ENCODE measurements at places on chromosomes 16 and 17.
A peak's percentile ranks its signal among the peaks of the same experiment; 100 is the strongest.

GRCh38 chr17:79851461-79851817 lies 12.2 kb upstream of the CBX4 start:
- peak; percentile 34 for DNase-seq

DNA sequence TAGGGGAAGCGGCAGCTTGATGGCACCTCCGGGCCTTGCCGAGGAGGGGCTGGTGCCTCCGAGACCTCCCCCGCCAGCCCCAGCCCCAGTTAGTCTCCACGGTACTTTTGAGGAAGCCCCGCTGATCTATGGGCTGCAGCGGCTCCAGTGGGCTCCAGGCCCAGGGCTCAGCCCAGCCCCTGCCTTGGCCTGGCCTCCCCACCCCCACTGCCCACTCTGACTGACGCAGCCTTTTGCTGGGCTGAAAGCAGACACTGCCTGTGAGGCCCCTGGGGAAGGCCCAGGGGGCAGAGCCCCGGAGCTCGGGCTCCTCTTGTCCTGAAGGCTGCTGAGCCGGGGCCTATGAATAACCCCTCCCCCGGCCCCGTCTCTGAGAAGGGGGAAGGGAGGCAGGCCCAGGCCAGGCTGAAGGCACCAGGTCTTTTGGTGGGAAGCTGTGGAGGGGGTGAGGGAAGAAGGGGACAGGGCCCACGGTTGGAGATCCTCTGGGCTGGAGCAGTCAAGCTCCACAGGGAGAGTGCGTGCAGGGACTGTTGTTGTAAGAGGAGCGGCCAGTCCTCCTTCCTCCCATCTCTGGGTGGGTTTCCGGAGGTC lies 7.5 kb upstream of the SMTNL2 start:
- no peak for DNase-seq

DNA sequence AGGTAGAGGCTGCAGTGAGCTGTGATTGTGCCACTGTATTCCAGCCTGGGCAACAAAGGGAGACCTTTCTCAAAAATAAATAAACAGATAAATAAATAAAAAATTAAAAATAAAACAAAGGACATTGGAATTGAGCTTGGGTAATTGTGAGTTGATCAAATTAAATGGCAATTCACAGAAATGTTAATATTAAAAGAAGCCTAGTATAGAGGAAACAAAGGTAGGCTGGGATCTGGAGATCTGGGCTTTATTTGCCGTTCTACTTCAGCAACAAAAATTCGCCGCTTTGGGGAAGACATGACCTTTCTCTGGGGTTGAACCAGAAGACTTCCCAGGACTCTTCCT lies 332 bp upstream of the VPS25 start:
- DNase-seq, result no peak

GRCh38 chr16:62549875-62550274 lies 513.6 kb upstream of the CDH8 start:
- DNase-seq, result no peak

GRCh38 chr16:66020046-66020445 lies 346.4 kb upstream of the CDH5 start:
- no peak for DNase-seq

- no peak for DNase-seq
Observed at GRCh38 chr16:67163164-67163998, 1.2 kb upstream of the HSF4 start.

DNA sequence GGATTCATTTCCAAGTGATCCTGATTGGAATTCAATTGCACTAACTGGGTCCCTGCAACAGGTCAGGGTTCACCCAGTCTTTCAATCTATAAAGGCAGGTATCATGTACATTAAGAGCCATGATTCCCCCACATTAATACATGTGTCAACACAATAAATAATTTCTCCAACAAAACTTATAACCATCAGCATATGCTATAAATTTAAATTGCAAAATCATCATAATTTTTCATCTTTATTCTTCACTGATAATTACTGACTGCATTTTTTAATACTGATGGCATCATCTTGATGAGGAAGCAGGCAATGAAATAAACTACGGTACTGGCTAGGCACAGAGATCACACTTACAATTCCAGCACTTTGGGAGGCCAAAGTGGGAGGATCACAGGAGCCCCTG lies 59.4 kb downstream of the ZFHX3 start:
- DNase-seq, result no peak

GRCh38 chr16:16934660-16935059 lies 536.1 kb downstream of the XYLT1 start:
- no peak for DNase-seq

DNA sequence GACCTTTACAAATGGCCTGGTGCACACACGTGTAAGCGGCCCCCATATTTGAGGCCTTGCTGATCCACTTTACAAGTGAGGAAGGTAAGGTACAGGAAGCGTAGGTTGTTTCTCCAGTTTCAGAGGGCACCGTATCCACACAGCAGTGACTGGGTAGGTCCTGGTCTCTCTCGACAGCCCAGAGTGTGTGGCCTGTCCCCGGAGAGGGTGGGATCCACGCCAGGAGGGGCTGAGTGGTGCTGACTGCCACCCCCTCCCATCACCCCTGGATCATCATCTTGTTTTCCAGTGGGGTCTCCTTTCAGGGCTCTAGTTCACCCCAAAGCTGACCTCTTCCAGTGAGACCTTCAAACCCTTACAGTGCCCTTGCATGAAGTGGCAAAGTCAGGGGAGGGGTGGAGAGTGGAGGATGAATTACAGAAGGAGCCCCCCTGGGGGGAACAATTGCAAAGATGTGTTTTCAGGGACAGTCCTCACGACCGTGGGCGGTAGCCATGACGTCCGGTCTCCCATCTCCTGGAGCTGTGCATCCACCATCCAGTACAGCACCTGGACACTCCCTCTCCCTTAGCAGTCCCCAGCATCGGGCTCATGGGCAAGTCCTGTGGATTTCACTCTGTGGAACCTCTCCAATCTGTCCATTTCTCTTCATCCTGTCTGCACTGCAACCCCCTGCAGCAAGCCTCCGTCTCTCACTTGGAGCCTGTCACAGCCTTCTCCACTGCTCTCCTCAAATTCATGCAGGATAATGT lies 4.5 kb upstream of the BANP start:
- no peak for DNase-seq

DNA sequence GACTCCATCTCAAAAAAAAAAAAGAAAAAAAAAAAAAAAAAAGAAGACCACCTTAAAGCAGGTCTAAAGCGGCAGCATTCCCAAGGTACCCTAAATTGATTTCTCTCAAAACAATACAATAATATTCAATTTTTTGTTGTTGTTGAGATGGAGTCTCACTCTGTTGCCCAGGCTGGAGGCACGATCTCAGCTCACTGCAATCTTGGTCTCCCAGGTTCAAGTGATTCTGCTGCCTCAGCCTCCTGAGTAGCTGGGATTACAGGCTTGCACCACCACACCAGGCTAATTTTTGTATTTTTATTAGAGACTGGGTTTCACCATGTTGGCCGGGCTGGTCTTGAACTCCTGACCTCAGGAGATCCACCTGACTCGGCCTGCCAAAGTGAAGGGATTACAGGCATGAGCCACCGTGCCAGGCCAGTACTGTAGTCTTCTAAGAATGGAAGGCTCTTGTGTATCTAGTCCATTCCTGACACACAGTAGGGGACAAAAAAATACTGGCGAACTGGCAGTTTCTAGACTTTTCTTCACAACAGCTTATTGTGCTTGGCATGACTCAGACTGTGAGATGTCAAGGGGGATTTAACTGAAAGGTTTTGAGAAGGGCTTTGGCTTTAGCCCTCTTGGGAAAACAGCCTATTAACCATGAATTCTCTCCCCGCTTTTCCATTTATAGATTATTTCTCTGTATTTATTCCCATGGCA lies 17.3 kb downstream of the CDR2 start:
- DNase-seq, result no peak

GRCh38 chr17:83037874-83038165 lies 41.6 kb upstream of the METRNL start:
- no peak for DNase-seq

DNA sequence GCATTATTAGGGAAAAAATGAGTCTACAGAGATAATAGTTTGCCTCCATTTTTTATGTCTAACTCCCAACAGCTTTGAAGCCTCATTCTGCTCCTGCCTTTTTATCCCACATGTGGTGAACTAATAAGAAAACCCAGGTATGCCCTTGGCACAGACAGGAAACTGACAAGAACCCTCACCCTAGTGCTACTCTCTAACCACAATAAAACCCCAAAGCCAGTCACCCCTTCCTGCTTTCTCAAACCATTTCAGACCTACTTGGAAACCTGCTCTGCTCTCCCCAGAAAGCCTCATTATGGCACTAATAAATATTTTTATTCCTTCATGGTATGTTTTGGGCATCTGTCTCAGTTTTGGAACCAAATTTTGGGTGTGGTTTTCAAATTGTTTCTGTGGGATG lies 3.9 kb upstream of the MARVELD3 start:
- DNase-seq, result no peak

GRCh38 chr16:83802135-83802534 lies 5.6 kb upstream of the HSBP1 start:
- no peak for DNase-seq

DNA sequence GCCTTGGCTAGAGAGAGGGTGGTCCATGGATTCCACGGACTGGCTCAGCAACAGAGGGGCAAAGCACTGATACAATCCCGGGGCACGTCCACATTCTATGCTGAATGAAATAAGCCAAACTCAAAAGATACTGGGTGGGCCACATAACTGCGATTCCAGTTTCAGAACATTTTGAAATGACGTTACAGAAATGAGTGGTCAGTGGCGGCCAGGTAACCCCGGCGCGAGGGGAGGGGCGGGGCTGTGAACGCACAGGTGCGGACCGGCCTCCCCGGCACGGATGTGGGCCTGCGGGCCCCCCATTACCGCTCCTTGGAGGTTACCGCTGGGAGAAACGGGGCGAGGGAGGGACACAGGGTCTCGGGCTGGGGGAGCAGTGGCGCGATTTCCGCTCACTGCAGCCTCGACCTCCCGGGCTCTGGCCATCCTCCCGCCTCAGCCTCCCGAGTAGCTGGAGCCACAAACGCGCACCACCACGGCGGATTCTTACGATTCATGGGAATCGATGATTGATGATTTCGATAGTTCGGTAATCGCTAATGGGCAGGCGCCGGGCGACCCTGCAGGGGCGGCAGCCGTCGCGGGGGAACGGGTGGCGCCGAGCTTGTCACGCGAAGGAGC lies 559 bp downstream of the MVD start:
- DNase-seq, result no peak

DNA sequence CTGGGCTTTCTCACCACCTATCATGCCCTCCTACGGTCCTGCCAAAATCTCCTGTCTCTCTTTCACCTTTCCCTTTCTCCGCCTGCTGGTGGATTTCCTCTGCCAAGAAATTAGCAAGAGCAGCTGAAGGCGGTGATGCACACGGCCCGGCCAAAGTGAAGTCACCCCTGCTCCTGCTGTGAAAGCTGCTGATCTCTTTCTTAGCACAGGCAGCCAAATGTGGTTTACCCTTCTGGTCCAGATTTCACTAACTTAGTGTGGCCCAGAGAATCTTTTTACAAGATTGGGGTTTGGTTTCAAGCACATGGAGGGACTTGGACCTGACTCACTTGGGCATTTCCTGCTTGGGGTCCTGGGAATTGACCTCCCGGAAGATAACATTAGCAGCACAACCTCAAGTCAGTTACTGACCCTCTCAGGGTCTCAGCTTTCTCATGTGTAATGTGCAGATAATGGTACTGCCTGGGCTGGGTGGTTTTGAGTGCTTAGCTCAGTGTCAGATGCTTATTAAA lies 155.7 kb downstream of the SOCS1 start:
- no peak for DNase-seq

GRCh38 chr16:1968146-1968953 lies 1.7 kb downstream of the RNF151 start:
- DNase-seq, result no peak

DNA sequence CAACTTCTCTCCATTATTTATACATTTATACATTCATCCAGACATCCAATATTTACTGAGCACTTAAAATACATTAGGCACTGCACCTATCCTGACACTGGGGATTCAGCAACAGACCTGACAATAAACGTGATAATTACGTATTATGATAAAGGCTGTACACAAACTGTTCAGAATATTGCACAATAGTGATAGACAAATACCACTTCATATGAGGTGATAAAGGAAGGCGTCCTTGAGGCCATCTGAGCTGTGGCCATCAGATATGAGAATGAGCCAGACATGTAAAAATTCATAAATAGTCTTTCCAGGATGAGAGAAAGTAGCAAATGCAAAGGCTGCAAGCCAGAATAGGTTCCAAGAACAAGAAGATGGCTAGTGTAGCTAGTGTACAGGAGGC lies 8.6 kb downstream of the USP32 start:
- DNase-seq, result peak; percentile 27

All from NCI-H2029 treated with DMSO at 0.1 percent for 48 hours (cell line).